HS-27A (cell line): ENCODE measurements at places on chromosomes 5 and 9.

DNA sequence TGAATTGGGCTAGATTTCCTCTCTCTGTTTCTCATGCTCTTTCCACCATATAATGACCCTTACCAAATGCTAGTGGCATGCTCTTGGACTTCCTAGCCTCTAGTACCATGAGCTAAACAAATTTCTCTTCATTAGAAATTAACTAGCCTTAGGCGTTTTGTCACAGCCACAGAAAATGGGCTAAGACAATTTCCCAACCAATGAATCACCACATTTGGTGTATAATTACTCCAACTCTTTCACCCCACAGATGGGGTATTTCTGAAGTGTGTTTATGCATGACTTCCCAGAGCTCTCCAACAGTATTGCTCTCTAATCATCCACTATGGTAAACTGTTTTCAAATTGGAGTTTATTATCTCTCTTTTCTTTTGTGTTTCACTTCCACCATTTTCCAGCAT lies 1041.1 kb upstream of the COX7C start:
- DNase-seq, result no peak

- DNase-seq, result no peak
These were observed 138.4 kb downstream of the EGFLAM start for GRCh38 chr5:38396766-38397165.

- no peak for DNase-seq
These were observed 315.6 kb downstream of the MTRR start for GRCh38 chr5:8184455-8185063.

GRCh38 chr9:126674365-126675146 lies 60.8 kb downstream of the LMX1B start:
- DNase-seq, result no peak

GRCh38 chr9:73219985-73220626 lies 68.4 kb downstream of the ANXA1 start:
- no peak for DNase-seq

DNA sequence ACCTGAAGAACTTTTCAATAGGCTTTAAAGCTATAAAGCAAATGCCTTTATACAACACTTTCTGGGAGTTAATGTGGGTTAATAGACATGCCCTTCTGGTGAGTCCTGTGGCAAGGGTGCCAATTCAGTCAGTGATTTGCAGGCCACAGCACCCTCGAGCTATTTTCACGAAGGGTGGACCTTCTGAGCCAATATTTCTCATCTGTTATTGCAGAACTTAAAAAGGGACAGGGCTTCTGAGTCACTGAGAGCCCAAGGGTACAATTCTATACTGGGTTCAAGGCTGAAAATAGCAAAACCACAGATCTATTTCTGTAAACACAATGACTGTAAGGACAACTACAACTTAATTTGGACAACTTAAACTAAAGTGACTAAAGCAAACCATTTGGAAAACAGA lies 92.8 kb downstream of the GABRG2 start:
- no peak for DNase-seq

DNA sequence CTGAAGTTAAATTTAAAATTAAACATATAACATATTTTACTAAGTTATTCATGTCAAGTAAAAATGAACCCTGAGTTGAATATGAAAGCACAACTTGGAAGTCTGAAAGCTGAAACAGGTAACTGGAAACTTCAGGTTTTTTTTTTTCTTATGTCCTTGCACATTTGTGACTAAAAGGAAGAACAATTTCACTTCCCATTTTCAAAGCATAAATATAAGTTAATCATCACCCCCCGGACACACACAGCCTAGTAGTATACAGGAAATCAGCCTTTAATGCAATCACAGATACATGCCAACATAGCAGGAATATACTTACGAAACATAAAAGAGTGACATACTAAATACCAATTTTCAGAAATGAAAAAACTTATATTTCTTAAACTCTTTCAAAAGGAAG lies 225.9 kb downstream of the RFX3 start:
- no peak for DNase-seq

GRCh38 chr5:111223101-111223786 lies 940 bp upstream of the CAMK4 start:
- no peak for DNase-seq

DNA sequence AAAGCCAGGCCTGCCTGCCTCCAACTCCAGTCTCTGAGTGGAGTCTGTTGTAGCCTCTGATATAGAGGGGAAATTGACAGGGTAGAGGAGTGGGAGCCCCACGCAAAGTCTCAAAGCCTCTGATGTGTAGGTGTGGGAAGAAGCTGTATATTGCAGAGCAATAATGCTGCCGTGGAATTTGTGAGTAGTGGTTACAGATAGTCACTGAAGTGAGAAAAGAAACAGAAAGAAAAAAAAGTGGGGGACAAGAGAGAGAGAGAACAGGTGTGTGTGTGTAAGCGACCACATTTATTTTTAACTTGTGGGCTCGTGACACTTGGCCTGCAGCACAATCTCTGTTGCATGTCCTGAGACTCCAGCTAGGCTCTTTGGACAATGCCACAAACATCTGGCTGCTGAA lies 227.8 kb downstream of the NSG2 start:
- DNase-seq, result no peak

GRCh38 chr5:150143350-150144245 lies 12.0 kb downstream of the PDGFRB start:
- peak; percentile 79 for DNase-seq

- no peak for DNase-seq
These were observed 698 bp upstream of the LCN2 start for GRCh38 chr9:128148509-128149000.

GRCh38 chr9:112170235-112170634 lies 4.9 kb downstream of the SUSD1 start:
- no peak for DNase-seq

- DNase-seq, result no peak
These were observed 353.5 kb upstream of the POU5F2 start for GRCh38 chr5:94094793-94095441.

GRCh38 chr5:71972777-71973473 lies 134.3 kb upstream of the MAP1B start:
- no peak for DNase-seq

DNA sequence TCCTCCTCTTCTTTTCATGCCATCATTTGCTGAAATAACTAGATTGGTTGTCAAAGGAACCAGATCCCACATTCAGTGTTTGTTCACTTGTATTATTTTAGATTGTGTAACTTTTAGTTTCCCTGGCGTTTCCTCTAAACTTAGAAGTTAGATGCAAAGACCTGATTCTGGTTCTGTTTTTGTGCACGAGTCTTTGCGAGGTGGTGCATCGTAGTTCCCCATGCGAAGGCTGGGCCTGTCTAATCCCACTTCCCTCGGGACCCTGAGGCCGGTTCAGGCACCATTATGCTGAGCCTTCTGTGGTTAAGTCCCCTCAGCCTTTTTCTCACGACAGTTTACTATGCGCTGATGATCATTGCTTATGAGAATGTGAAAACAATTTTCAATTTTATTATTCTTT lies 219.1 kb upstream of the OTULINL start:
- no peak for DNase-seq

GRCh38 chr5:3221432-3221831 lies 374.2 kb upstream of the IRX1 start:
- DNase-seq, result no peak

DNA sequence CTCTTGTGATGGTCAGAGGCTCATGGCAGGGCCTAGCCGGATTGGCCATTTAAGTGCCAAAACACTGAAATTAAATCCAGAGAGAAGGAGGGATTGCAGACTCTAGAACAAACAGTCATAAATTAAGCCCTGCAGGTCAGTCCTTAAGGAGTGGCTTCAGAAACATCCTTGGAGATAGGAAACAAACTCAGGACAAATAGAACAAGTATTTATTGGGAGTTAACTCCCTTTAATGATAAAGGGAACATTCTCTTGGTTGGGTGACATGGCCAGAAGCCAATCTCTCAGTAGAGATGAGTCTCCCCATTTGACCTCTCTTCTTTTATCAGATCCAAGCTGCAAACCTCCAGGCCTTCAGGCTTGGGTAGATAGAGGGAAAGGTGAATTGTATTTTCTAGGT lies 17.4 kb downstream of the PCSK5 start:
- DNase-seq, result no peak

DNA sequence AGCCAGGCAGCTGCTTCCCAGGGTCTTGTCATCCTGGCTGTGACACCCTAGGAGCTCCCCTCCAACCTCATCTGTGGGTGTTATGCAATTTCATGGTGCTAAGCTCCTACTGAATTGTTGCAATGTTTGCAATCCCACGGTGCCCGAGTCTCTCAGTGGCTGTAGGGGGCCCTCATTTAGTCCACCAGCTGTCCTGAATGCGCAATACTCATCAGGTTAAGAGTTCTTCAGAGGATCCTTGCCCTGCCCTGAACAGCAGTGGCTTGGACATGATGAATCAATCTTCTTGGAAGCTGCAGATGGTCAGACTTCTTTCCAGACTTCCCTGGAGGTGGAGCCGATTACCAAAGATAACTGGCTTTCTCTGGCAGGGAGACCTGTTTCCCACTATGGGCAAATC lies 584.1 kb downstream of the CCDC171 start:
- no peak for DNase-seq

- DNase-seq, result no peak
These were observed 50.7 kb upstream of the CAMK4 start for GRCh38 chr5:111173476-111173875.

DNA sequence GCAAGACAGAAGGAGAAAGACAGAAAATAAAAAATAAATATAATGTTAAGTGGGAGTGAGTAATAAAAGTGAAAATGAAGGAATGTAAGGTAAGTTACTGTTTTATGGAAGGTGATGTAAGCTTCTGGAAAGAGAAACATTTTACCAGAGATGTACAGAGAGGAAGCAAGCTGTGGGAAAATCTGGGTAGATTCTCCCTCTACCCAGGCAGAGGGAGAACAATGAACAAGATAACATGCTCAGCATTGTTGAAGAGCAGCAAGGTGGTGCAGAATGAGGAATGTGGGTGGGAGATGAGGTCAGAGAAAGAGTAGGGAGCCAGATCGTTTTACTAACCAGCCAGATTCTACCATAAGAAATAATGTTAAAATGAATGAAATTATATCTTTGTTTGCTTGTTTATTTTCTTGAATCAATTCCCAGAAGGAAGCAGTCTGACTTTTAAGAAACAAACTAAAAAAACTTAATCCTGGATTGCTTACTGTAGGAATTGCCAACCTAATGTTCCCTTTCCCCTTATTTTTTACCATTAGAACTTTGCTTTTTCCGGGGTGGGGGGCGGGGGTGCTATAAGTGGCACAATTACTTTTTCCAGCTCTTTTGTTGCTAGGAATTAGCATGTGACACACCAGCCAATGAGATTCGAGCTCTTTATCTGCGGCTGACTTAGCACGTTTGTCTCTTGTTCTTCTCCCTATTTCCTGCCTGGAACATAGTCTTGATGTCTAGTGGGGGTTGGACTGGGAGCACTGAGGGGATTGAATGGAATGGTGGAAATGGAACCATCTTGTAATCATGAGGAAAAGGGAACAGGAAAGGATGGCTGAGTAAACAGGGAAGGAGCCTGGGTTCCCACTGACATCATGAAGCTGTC lies 356.7 kb downstream of the TMEM167A start:
- DNase-seq, result no peak

DNA sequence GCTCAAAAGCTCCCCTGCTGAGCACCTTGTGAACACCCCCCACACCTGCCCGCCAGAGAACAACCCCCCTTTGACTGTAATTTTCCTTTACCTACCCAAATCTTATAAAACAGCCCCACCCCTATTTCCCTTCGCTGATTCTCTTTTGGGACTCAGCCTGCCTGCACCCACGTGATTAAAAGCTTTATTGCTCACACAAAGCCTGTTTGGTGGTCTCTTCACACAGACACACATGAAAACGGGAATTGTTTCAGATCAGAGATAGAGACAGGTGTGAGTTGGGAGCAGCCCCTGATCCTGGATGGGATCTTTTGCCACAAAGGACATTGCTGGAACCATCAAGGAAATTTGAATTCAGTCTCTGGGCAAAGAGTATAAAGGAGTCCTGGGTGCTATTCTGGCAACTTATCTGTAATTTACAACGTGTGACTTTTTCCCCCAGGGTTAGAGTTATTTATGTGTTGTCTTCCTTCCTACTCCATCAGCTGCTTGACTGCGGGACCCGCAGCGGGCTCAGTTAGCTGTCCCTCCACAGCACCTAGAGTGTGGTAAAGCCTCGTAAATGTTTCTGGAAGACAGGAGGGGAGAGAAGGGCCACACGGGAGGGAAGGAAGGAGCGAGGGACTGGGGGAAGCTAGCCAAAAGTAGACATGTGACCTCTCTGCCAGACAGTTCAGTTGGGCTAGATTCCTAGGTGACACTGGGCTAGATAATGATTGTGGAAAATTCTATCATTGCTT lies 437.0 kb downstream of the ZNF608 start:
- no peak for DNase-seq

- no peak for DNase-seq
These were observed 154.6 kb upstream of the GNA14 start for GRCh38 chr9:77802515-77803293.

- no peak for DNase-seq
These were observed 37.9 kb downstream of the LMNB1 start for GRCh38 chr5:126814721-126815404.

- no peak for DNase-seq
These were observed 15.7 kb downstream of the TMEM171 start for GRCh38 chr5:73136055-73136562.

DNA sequence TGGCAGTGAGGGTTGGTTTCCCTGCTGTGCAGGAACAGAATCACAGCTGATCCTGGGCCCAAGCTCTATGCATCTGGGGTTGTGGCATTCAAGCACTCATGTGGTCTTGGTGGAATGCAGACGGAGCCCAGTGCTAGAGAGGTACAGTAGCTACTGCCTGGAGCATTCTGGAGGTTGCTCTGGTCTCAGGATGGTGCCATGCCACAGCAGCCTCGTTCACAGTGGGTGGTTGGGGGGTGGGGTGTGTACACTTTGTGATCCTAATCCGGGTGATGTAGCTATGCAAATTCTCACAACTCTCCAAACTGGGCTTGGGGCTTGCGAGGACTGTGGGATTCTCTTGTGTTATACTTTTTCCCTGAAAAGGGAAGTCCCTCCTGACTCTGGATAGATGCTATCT lies 45.2 kb downstream of the FGD3 start:
- DNase-seq, result no peak

DNA sequence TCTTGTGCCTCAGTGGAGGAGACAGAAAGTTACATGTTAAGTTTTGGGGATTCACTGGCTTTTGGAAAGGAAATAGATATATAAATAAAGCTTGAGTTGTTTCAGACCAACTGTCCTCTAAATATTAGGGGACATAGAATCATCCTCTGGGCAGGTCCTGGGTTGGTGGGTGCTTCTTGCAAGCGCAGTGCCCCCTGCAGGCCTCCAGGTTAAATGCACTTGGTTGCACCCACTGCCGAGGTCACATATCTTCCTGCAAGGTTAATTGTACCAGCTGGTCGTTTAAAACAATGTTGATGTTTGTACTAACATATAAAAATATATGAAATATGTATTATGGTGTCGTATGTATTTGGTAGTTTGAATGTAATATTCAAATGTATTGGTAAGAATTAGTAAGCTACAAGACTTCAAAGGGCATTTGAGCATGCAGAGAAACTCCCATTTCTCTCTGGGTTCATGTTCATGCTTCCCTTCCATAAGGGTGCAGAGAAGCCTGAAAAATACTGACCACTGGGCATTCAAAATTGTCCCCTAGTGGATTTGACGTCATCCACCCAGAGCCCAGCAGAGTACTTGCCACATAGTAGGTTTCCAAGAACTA lies 87.0 kb downstream of the ZNF618 start:
- no peak for DNase-seq
